ENCODE measurements at places on chromosomes 6 and 20. TPM values are rescaled to one million over a fixed set of nuclear protein-coding genes. Genes with fewer than 3 reads are reported as not detected.

Gene RGS17
- total RNA-seq, result 0.19 TPM

Gene RIMS4
- 3.1 TPM for total RNA-seq

- ATAC-seq, result no peak
Measured at GRCh38 chr6:156662025-156662445, 115.1 kb upstream of the ARID1B start.

DNA sequence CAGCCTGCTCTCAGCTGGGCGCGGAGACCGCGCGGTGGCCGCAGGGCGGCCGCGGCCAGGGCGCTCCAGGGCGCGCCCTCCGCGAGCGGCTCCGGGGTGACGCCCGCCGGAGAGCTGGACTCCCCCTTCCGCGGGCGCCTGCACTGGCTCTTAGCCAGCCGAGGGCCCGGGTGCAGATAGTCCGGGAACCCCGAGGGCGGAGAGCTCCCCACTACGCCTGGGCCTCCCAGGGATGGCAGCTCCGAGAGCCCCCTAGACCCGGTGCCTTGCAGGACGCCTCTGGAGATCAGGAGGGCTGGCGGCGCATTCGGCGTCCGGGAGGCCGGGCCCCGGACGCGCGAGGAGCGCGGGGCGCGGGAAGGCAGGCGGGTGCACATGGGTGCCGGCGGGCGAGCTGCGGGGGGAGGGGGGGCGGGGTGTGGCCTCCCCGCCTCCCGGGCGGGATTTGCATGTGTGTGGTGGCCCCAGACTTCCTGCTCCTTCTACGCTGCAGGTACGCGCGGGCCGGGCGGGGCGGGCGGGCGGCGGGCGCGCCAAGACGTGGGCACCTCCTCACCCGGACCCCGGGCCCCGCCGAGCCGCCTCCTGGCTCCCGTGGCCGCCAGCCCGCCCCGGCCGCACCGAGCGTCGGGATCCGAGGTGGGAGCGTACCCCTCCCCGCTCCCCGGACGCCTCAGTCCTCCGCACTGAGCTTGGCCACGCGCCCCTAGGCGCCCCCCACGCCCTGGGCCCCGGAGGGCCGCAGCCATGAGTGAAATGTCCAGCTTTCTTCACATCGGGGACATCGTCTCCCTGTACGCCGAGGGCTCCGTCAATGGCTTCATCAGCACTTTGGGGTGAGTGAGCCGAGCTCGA, at the start of gene ITPR3:
TSS of gene ITPR3 (plus strand) at position 467 of the 855 bp plus-strand sequence. CDS start at position 748, 281 bp downstream.
- ATAC-seq, result peak; percentile 60

GRCh38 chr6:20686142-20686541, 151.9 kb downstream of the CDKAL1 start:
- ATAC-seq, result no peak

Gene GJA1
- 307 TPM for total RNA-seq

Data from gastroesophageal sphincter (tissue), 4 donors.